Stimulated activated CD8-positive, alpha-beta memory T cell treated with anti-CD3 and anti-CD28 coated beads, Interleukin-7, amount 100 ng/mL, for 24 hours (primary cell): ENCODE measurements at places on chromosomes 5 and 9.

- DNase-seq: no peak
Observed at GRCh38 chr9:104027295-104027694, 66.8 kb upstream of the SMC2 start.

DNA sequence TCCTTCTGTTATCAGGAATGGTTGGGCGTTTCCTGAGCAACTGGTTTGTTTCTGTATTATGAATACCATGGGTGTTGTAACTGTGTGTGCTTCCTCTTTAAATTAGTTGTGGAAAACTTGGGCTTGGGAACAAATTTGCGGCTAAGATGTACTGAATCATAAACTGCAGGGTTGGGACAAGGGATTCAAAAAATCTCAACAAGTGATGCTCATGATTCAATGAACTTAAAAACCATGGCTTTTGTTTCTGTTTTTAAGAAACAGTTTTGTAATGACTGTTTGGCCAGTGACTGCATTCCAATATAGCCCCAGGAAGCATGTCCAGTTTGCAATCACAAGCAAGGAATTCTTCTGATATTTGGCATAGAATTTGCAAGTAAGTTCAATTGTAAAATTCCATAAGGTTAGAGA is 657.5 kb upstream of the WWC1 start:
- no peak for DNase-seq

DNA sequence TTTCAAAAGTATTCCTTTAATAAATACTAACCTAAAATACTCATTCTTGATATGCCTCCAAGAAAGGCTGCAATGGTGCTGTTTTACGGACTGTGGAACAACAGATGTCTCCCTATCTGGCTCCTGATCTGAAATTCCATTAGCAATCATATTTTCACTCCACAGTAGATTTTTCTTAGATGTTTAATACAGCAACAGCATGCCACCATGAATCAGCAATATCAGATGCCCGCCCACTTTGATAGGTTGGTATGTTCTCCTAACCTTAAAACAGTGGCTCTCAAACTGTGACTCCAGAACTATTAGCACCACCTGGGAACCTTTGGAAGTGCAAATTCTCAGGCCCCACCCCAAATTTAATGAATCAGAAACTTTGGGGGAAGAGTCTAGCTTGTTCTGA is 110.2 kb downstream of the MLLT3 start:
- no peak for DNase-seq

DNA sequence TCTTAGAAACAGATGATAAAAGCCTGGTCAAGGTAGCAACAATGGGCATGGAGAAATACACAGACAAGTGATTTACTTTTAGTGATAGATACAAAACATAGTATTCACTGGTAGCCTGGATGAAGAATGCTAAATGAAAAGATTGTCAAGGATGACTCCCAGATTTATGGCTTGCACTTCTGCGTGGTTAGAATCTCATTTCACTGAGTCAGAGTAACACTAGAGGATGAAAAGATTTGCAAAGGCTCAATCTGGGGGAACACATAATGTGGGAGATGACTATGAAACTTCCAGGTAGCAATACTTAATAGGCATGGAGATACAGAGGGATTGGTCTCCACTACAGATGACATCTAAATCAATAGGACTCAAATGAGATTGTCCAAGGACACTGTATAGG is 38.4 kb downstream of the AGTPBP1 start:
- no peak for DNase-seq

DNA sequence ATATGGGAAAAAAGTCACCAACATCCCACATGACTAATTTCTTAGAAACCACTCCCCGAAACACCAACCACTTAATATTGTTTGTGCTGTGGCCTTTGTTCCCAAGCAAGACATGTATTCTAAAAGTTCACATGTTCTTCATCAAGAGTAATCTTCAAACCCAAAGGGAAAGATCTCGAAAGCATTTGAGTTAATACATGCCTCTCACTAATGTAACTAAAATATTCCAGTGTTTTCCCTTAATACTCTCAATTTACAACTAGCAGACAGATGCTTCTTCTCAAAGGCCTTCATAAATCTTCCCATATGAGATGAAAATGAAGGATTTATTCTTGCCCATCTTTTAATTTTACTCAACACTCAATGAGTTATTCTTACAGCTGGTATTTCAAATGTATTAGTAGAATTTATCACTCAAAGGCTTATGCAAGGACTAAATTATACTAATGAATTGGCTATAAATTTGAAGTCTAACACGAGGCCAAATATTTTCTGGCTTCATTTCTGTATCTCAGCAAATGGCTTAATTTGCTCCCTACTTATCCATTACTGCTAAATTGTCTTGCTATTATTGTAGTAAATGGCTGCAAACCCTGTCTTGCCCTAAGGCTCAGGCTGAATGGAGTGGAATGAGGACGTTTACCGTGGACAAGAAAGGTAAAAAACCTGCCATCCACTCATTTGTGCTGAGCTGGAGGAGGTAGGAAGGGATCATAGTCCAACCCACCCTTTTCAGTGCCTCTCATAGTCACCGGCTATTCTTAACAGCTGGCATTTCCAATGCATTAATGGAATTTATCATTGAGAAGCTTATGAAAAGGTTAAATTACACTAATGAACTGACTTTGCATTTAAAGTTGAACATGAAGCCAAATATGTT is 474.4 kb downstream of the RASEF start:
- DNase-seq: no peak

DNA sequence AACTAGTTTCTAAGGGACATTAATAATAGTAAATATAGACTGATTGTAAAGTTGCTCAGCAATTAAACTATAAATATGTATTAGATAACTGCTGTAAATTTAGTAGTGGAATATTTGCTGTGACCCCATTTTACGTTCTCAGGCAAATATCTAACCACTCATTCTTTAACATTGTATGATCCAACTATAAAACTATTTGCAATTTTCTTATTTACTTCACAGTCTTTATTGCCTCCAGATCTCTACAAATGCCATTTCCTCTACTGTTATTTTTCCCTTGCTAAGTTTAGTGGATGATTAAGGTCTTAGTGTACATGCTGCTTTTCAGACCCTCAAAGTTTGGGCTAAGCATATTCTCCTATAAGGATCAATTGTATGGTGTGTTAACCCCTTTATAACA is 526.2 kb upstream of the ST8SIA4 start:
- no peak for DNase-seq

GRCh38 chr5:105397749-105398148 is 1835.2 kb upstream of the NUDT12 start:
- DNase-seq: no peak

- no peak for DNase-seq
Observed at GRCh38 chr5:77437194-77437593, 54.9 kb downstream of the WDR41 start.

DNA sequence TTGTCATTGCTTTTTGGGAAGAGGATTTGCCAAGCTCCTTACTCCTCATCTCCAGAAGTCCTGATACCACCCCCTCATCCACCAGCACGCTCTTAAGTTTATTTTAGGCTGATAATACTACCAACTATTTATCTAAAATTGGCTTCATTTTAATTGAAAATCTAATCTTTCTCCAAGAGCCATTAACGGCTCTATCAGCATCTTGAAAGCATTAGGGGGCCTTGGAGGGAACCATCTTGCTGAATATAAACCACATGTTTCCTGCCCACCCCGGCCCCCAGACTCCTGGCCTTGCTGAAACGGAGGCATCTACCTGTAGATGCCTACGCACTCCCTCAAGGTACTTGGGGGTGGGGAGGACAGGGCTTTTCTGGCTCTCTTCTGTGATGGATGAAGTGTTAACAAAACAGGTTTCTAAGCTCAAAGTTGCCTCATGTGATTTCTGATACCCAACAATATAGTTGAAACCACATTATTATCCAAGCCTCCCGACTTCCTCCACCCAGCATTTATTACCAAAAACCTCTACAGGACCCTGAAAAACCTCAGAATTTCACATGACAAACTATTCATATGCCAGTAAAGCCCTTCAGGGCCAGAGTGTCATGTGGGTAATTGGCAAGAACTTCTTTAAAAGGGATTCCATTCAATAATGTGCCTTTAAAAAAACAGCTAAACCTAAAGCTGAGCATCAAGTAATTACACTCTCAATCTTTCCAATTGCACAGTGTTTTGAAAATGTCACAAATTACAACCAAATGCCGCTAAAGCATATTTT is 96.7 kb downstream of the SAXO1 start:
- DNase-seq: no peak

DNA sequence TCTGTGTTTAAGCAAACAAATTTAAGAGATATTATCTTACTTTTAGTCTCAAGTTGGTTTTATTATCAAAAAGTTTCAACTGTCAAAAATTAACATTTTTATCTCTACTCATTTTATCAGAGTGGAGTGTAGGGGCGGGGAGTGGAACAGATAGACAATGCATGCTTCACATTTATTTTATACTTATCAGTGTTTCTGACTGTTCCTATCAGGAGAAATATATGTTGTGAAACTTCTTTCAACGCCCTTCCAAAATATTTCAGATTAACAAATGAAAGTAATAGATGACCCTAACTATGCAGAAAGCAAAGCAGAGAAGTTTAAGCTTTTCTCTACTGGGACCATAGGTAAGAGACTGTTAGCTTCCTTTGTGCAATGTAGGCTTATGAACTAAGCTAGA is 44.9 kb upstream of the MAST4 start:
- DNase-seq: no peak

DNA sequence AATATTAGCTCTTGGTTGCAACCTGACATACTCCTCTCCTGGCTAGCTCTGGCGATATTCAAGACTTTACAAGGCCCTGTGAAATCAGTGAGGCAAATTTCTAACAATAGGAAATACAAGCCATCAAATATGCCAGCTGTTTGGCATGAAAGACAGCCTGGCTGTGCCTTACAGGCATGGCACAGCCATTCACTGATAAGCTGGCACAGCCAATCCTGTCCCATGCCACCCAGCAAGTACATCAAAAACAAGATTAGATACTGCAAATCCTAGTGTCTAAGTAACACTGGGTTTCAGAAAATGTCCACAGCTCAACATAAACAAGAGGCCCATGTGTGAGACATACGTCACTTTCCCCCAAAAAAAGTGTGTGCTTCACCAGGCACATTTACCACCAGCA is 1045.8 kb upstream of the DMAC1 start:
- no peak for DNase-seq

GRCh38 chr9:70285246-70285645 is 26.5 kb downstream of the SMC5 start:
- no peak for DNase-seq

DNA sequence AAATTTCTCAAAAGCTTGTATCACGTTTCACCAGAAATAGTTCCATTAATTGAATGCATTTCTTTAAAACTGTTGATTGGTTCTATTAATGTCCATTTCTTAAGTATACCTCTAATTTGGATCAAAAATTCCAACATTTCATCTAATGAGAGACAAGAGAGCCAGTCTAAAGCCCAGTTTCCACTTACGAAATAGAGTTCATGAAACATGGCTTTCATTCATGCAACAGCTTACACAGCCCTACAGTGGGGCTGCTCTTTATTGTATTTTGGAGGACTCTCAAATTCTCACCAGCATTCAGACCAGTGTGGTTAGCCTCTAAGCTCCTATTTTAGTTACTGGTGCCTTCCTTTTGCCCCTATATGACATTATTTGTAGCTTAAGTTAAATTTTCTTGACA is 566.9 kb upstream of the RGMB start:
- DNase-seq: no peak

DNA sequence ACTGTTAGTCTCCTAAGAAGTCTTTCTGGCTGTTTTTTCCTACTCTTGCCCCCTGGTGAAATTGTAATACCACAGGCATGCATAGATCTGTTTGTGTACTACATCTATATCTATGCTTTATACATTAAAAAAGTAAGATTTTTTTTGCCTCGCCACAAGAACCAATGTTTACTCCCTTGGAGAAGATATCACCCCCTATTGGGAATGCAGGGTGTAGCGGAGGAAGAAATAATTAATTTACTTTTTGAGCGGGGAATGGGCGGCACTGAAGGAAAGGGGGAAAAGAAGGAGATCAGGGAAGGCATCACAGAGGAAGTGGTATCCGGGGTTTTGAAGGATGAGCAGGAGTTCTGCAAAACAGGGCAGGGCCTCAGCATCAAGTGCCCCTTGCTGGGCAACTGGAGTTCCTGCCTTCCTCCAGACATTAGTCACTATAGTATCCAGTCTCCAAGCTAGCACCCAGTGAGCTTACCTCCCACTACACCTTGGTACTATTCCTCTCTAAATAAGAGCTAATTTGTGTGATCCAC is 134.9 kb downstream of the GABBR2 start:
- DNase-seq: no peak

- DNase-seq: no peak
Observed at GRCh38 chr9:27377811-27378456, 81.0 kb upstream of the EQTN start.

- DNase-seq: no peak
Observed at GRCh38 chr5:83744821-83745220, 24.2 kb upstream of the HAPLN1 start.

- no peak for DNase-seq
Observed at GRCh38 chr5:159749146-159749545, 167.1 kb upstream of the ADRA1B start.

DNA sequence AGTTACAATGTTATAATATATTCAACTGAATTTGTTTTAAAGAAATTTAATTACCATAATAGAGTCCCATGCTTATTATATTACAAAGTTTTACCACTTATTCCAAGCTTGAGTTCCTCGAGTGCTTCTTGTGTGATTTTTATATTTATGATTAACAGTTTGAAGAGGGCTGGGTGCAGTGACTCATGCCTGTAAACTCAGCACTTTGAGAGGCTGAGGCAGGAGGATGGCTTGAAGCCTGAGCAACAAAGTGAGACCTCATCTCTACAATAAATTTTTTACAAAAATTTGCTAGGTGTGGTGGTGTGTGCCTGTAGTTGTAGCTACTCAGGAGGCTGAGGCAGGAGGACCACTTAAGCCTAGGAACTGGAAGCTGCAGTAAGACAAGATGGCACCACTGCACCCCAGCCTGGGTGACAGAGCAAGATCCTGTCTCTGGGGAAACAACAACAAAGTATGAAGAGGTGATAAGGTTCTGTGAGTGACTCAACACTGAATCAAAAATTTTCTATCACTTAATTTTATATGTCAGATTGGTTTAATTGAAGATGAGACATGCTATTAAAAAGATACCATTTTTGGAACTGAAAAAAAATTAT is 9.2 kb downstream of the POC5 start:
- no peak for DNase-seq

- DNase-seq: no peak
Observed at GRCh38 chr9:36064448-36065037, 27.8 kb downstream of the RECK start.

DNA sequence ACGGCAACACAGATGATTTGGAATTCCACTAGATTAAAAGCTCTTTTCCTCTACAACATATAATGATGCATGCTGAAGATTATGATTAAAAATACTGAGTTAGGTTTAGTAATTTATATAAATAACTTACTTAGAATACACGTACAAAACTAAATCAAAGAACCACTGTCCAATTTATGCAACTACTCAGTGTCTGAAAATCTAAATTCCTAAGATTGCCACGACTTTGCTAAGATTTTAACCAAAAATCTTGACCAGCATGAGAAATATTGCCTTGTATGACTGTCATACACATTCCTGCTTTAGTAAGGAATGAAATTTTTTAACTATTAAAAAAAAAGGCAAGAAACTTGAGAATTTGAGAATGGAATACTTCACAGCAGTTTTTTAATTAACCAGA is 292.4 kb downstream of the ZNF608 start:
- no peak for DNase-seq
